Naive thymus-derived CD8-positive, alpha-beta T cell (primary cell): ENCODE measurements at places on chromosomes 5 and 9. TPM values are rescaled to one million over a fixed set of nuclear protein-coding genes. Genes with fewer than 3 reads are reported as not detected.

The SAXO1 gene
- polyA plus RNA-seq = not detected

The GEMIN5 gene
- 9.5 TPM for polyA plus RNA-seq

The GPR151 gene
- not detected for polyA plus RNA-seq

The AQP7 gene
- 0.17 TPM for polyA plus RNA-seq

The REEP5 gene
- polyA plus RNA-seq = 59.2 TPM

The GABRB2 gene
- polyA plus RNA-seq = not detected

The PCA3 gene
- not detected for polyA plus RNA-seq

The SOHLH1 gene
- not detected for polyA plus RNA-seq

The PCDHA9 gene
- polyA plus RNA-seq = not detected

The SH3PXD2B gene
- polyA plus RNA-seq = not detected

The C5orf52 gene
- not detected for polyA plus RNA-seq

The ADAMTS16 gene
- not detected for polyA plus RNA-seq

The RELL2 gene
- 3.4 TPM for polyA plus RNA-seq

The GRIN3A gene
- 0.12 TPM for polyA plus RNA-seq

The MLANA gene
- polyA plus RNA-seq = 0.06 TPM

The CKMT2 gene
- not detected for polyA plus RNA-seq

The PLPP7 gene
- 0.45 TPM for polyA plus RNA-seq

The FOXD1 gene
- polyA plus RNA-seq = not detected

The UGT3A1 gene
- polyA plus RNA-seq = not detected

The GAPT gene
- polyA plus RNA-seq = 0.13 TPM

The CD72 gene
- 0.91 TPM for polyA plus RNA-seq

The CDH9 gene
- not detected for polyA plus RNA-seq

The OR13F1 gene
- not detected for polyA plus RNA-seq

The PCDHAC2 gene
- not detected for polyA plus RNA-seq

The C9 gene
- not detected for polyA plus RNA-seq

The LMBRD2 gene
- 4.5 TPM for polyA plus RNA-seq

The GLRA1 gene
- not detected for polyA plus RNA-seq

The SLIT3 gene
- polyA plus RNA-seq = not detected

The FGF1 gene
- not detected for polyA plus RNA-seq

The SV2C gene
- not detected for polyA plus RNA-seq

The SHISAL2B gene
- polyA plus RNA-seq = not detected
